ENCODE measurements at places on chromosomes 3 and 15. TPM values are rescaled to one million over a fixed set of nuclear protein-coding genes. Genes with fewer than 3 reads are reported as not detected.

The HRH1 gene
- total RNA-seq: 1.9 TPM

The SLC9A9 gene
- total RNA-seq: not detected

DNA sequence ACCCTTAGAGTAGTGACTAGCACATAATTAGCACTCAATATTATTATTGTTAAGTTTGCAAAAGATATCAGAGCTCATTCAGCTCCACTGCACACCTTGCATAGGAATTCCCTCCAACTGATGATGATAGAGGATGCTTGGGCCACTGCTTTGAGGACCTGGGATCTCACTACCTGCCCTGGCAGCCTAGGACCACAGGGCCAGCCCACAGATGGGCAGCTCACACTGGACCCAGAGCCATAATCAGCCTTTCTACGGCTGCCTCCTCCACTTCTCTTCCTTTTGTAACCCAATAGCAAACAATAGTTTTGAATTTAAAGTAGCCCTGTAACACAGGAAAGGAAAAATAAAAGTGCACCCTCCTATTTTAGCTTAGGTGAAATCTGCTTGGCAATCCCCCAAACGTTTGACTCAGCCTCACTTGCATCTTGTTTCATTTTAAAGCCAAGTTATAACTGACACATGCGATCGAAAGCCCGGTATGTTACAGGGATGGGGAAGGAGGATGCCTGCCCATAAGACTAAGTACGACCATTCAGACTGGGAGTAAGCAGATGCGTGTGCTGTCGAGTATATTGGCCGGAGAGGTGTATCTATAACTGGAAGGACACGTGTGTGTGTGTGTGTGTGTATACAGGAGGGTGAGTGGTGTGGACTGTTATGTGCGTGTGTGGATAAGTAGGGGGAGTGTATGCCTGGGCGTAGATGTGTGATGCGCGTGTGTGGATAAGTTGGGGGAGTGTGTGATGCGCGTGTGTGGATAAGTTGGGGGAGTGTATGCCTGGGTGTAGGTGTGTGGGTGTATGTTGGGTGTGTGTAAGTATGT, 65.9 kb downstream of the CPN2 start:
- DNase-seq: no peak

GRCh38 chr3:7709376-7710082, 792.1 kb upstream of the LMCD1 start:
- DNase-seq: no peak

The CHSY1 gene
- 6.9 TPM for total RNA-seq

- DNase-seq: no peak
Measured at GRCh38 chr15:85116066-85116465, 134.4 kb downstream of the PDE8A start.

DNA sequence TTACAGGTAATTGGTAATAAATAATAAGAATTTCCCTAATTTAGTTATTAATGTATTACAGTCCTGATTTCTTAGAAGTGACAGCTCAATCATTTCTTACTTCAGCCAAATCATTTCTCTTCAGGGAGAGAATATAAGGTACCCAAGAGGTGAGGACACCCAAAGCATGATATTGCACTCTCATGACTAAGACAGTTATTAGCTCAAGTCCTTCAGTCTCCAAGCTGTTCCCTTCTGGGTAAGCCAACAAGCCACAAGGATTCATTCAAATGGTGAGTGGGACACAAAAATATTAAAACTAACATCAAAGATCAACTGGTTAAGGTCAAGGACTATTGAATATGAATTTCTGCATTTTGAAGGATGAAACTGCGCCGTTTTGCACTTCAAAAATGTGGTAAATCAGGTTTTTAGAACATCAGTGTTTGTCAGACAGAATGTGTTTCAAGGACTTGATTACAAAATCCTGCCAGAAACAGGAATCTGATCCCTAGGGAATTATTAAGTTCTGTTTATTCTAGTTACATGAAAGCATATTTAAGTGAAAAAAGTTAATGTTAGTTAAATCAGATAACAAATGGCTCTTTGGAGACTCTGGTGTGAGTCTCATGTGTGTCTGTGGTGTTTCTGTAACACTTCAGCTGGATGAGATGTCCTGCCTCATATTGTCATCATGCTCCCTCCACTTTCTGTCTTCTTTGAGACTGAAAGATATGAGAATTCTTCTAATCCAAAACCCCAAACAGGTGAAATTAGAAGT, 101.7 kb upstream of the COL8A1 start:
- no peak for DNase-seq

GRCh38 chr3:24272875-24273274, 221.8 kb downstream of the THRB start:
- no peak for DNase-seq

- no peak for DNase-seq
Measured at GRCh38 chr3:114565216-114565615, 271.4 kb downstream of the TIGIT start.

DNA sequence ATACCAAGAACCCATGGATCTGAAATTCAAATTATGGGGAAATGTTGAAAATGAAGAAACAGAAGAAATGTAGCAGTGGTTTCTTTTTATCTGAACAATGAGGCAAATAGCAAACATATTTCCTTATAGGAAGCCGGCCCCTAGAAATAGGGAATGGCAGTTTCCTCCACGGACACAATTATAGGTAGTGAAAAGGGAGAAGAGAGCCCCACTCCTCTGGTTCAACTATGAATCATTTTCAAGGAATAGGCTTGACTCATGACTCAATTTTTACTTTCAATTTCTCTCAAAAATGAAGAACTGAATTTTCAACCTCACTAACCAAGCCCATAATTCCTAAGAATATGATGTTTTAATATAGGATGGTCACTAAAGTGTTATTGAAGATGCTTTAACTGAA, 243.1 kb downstream of the MECOM start:
- DNase-seq: no peak

The C3orf85 gene
- total RNA-seq: not detected

The DUOXA2 gene
- total RNA-seq: not detected

The TGM4 gene
- total RNA-seq: not detected

The ATP2B2 gene
- total RNA-seq: not detected

DNA sequence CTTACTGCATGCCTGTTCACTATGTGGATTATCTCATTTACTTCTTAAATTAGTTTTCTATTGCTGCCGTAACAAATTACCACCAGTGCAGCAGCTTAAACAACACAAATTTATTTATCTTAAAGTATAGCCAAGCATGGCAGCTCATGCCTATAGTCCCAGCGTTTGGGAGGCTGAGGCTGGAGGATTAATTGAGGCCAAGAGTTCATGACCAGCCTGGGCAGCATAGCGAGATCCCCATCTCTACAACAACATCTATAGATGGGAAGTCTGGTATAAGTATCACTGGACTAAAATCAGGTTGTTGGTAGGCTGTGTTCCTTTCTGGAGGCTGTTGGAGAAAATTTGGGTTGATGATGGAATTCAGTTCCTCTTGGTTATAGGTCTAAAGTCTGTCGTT, 5.1 kb downstream of the SLC2A2 start:
- no peak for DNase-seq

The IGSF10 gene
- total RNA-seq: 0.70 TPM

Data from HT-29 (cell line).